BE2C (cell line): ENCODE measurements at places on chromosomes 4 and X.

- DNase-seq = no peak
Measured at GRCh38 chr4:80587871-80588385, 252.4 kb downstream of the CFAP299 start.

DNA sequence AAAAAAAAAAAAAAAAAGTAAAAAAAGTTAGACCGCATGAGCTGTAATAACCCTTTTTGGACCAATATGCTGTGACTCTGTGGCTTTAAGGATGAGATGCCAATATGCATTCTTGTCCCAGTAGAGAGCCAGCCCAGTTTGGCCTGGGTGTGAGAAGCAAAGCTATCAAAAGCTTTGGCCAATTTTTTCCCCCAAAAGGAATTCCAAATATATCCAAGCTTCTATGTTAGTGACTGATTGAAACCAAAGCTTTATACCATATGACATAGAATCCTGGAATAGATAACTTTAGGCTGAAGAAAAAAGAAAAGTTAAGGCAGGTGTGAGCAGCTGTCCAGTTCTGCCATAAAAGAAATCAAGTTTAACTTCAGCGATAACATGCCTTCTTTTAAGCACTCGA lies 30.5 kb upstream of the RBPJ start:
- DNase-seq = no peak

DNA sequence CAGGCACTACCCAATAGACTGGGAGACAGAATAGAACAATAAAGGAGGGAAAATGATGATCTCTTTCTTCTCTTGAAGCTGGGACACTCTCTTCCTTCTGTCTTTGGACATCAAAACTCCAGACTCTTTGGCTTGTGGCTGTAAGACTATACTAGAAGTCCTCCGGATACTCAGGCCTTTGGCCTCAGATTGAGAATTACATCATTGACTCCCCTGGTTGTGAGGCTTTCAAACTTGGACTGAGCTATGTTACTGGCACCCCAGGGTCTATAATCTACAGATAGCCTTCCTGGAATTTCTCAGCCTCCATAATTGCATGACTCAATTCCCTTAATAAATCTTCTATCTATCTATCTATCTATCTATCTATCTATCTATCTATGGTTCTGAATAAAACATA lies 294.2 kb upstream of the CT83 start:
- DNase-seq = no peak

DNA sequence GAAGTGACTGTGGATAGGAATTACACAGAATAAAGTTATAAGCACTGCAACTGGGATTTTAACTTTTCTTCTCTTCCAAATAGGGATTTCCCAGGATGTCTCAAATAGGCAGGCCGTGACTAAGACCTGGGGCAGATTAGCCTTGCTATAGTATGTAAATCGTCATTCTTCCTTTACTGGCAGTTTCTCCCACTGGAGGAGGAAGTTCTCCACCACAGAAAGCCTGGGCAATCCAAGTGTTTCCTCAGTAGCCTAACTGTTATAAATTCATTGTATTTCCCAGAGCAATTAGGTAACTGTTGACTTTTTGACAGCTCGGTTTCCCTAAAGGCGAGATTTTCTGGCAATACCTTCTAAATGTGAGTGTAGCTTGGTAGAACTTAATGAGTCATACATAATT lies at the start of gene TNIP3:
Gene TNIP3, minus strand, starts transcription at position 31 of the 400 bp plus-strand sequence. CDS start 196 bp downstream, outside the sequence.
- DNase-seq = no peak

- DNase-seq = no peak
Measured at GRCh38 chr4:117512414-117512813, 427.0 kb upstream of the TRAM1L1 start.

DNA sequence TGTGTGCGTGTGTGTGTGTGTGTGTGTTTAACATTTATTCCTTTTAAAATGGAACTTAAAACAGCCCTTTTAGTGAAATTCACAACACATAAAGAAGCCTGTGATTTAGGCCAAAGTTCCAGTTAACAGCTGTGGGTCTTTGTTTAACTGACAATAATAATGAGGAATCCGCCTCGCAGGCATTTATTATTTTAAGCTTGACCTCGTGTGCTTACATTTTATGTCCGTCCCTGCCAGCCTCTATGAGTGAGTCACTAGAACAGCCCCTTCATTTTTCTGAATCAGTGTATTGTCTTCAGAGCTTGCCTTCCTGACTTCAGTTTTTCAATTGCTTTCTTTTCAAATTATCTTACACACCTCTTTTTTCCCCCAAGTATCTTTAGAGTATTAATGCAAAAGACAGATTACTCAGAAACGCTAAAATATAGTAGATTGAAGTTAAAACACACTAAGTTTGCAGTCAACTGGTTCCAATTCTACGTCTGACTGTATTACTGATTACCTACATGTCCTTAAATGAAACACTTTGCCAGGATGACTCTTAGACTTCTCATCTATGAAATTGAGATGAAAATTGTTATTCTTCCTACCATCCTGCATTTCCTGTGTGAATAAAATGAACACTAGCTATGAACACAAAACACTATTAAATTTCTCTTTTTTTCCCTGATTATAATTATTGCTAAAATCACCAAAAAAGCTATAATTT lies 319.6 kb upstream of the HS3ST1 start:
- no peak for DNase-seq
